ENCODE measurements at places on chromosomes 12 and 14. TPM values are rescaled to one million over a fixed set of nuclear protein-coding genes. Genes with fewer than 3 reads are reported as not detected.

GLT1D1 gene
- polyA plus RNA-seq = not detected

SMCO3 gene
- polyA plus RNA-seq = 0.10 TPM

DNA sequence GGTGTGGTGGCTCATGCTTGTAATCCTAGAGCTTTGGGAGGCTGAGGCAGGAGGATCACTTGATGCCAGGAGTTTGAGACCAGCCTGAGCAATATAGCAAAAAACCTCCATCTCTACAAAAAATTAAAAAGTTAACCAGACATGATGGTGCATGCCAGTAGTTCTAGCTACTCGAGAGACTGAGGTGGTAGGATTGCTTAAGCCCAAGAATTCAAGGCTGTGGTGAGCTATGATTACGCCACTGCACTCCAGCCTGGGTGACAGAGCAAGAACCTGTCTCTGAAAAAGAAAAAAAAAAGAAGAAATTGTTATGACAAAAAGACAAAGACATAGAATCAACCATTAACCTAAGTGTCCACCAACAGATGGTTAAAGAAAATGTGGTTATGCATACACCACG, 2.1 kb upstream of the ATP23 start:
- peaks cover 13% of the 10 kb centered on the region for H3K27me3 ChIP-seq
- H3K27ac ChIP-seq = peak overlapping the region; percentile 66
- no peaks in the 10 kb centered on the region for H3K36me3 ChIP-seq
- no peak overlapping the region for H3K4me3 ChIP-seq

DNA sequence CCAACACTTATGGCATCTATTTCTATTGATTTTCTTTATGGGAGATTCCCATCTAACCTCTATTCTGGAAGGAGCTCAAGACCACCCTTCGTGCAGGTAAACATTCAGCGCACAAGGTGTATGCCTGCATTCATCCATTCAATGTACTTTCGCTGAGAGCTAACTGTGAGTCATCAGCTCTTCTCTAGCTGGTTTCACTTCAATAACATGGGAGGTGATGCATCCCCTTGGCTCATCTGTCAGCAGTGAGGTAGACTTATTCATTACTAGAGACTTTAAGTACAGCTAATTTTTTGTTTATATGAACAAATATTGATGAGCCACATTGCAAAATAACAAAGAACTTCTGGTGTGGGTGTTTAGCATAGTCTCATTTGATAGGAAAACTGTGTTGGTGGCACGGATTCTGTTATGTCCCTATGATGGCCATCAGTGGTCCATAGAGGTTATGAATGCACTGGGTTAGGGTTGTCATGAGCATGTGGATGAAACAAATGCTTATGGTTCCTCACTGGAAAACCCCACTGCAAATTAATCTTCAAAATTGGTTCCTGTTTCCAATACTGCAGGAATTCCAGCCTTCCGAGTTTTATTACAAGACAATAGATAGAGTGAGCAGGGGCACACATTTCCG, 1151.0 kb downstream of the BCL11B start:
- DNase-seq = no peak
- H3K27me3 ChIP-seq = peaks cover 7% of the 10 kb centered on the region
- H3K4me3 ChIP-seq = no peak overlapping the region
- no peak overlapping the region for H3K27ac ChIP-seq
- peaks cover 4% of the 10 kb centered on the region for H3K36me3 ChIP-seq
- H3K4me1 ChIP-seq = peaks cover 24% of the 10 kb centered on the region

- no peak overlapping the region for H3K27ac ChIP-seq
- H3K4me3 ChIP-seq = no peak overlapping the region
- peaks cover 4% of the 10 kb centered on the region for H3K27me3 ChIP-seq
- peaks cover 5% of the 10 kb centered on the region for H3K36me3 ChIP-seq
- no peaks in the 10 kb centered on the region for H3K4me1 ChIP-seq
Measured at GRCh38 chr14:102986810-102987579, 64.5 kb downstream of the AMN start.
